ENCODE measurements at places on chromosomes 16 and 17.
A peak's percentile ranks its signal among the peaks of the same experiment; 100 is the strongest.

DNA sequence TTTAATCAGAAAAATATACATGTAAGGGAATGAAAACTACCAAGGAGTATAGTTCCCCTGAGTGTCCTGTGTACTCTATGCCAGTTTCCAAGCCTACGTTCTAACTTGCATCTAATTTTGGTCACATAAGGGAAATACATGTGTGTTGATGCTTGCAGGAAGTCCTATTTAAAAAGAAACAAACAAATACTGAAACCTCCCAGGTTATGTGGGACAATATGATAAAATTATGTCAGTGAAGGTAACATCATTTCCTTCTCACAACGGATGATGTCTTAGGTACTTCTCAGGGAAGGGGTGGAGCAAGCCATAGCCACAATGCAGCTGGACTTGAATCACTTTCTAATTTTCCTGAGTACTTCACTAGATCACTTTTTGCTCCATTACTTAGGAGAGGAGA is 115.9 kb downstream of the ZFHX3 start:
- no peak for DNase-seq

GRCh38 chr17:69431835-69432234 is 17.3 kb downstream of the MAP2K6 start:
- no peak for DNase-seq

- DNase-seq, result no peak
Measured at GRCh38 chr16:77739559-77739892, 17.2 kb downstream of the NUDT7 start.

DNA sequence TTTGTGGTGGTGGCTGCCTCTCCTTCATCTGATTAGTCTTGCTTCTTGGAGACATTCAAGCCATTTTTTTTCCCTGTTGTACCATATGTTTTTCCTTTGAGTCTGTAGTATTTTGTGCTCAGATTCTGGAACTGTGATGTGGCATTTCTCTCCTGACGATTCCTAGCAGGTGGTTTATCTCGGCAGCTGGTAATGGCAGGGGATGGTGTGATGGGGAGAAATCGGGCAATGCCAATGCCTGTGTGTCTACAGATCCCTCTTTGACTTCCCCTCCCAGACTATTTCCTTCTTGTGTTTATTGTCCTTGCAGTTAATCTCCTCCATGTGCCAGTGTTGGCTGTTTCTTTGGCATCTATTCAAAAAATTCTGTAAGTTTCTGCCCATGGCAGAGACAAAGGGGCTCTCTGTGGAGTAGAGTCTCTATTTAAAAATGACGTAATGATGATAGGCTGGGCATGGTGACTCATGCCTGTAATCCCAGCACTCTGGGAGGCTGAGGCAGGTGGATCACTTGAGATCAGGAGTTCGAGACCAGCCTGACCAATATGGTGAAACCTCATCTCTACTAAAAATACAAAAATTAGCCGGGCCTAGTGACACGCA is 90.2 kb upstream of the ERCC4 start:
- no peak for DNase-seq

- peak; percentile 8 for DNase-seq
Measured at GRCh38 chr17:78716814-78717393, 65.2 kb downstream of the CYTH1 start.

- DNase-seq, result no peak
Measured at GRCh38 chr17:80431246-80432195, 16.6 kb downstream of the ENDOV start.

DNA sequence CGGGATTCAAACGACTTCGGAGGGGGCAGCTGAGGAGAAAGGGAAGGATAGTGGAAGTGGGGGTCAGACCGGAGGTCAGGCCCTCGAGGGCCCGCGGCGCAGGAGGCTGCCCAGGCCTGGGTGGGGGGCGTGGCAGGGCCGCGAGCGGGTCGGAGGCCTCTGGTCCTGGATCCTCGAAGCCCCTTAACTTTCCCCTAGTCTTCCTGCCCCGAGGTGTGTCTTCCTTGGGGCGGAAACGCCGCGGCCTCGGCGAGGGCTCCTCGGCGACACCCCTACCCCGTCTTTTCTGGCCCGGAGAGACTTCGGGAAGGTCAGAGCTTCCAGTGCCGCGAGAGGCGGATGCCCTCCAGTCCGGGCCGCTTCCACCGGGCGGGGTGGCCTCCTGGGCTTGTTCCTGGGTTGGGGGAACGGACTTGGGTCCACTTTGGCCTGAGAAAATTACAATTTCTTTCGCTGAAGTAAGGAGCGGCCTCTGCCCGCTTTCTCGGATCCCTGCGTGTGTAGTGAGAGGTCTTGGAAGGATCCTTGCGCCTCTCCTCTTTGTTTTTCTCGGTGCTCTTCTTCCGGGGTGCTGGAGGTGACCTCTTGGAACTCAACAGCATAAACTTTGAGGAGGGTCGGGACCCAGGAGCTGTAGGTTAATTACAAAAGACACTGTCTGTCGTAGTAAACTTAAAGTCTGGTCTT is 491 bp downstream of the IST1 start:
- DNase-seq, result no peak

- DNase-seq, result no peak
Measured at GRCh38 chr16:74558873-74559272, 48.0 kb downstream of the GLG1 start.

DNA sequence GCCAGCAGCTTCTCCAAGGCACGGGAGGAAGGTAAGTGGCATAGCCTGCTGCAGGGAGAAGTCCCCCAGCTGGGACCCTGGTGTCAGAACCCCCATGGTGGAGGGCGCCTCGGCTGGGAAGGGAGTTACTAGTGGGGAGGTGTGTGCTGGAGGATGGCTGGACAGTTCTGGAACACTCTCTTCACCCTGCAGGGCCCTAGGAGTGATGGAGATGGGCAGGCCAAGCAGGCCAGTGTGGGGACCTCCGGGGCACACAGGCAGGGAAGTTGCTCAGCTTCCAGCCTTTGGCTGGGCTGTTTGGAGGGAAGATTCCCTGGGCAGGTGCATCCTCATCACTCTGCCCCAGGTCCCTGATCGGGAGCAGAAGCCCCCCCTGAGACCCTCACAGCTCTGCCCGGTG is 696 bp downstream of the C17orf99 start:
- no peak for DNase-seq

DNA sequence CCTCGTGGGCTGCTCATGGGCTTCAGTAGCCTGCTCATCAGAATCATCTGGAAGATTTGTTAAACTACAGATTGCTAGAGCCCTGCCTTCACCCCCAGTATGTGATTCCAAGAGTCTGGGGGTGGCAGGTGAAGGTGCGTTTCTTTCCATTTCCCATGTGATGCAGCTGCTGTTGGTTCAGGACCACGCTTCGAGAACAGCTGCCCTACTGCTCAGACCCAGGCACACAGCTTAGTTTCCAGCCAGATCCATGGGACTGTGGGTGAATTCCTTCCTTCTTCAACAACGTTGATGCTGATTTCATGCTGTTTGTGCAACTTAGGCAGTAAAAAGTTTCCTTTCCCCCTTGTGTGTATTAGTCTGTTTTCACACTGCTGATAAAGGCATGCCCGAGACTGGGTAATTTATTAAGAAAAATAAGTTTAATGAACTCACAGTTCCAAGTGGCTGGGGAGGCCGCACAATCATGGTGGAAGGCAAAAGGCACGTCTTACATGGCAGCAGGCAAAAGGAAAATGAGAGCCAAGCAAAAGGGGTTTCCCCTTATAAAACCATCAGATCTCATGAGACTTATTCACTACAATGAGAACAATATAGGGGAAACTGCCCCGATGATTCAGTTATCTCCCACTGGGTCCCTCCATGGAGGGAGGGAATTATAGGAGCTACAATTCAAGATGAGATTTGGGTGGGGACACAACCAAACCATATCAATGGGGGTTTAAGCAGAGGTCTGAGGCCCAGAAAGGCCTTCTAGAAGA is 159.2 kb downstream of the XYLT1 start:
- no peak for DNase-seq

GRCh38 chr17:38447502-38448085 is 19.3 kb downstream of the ARHGAP23 start:
- DNase-seq, result no peak

- no peak for DNase-seq
Measured at GRCh38 chr16:4792951-4793513, 2.1 kb upstream of the SMIM22 start.

DNA sequence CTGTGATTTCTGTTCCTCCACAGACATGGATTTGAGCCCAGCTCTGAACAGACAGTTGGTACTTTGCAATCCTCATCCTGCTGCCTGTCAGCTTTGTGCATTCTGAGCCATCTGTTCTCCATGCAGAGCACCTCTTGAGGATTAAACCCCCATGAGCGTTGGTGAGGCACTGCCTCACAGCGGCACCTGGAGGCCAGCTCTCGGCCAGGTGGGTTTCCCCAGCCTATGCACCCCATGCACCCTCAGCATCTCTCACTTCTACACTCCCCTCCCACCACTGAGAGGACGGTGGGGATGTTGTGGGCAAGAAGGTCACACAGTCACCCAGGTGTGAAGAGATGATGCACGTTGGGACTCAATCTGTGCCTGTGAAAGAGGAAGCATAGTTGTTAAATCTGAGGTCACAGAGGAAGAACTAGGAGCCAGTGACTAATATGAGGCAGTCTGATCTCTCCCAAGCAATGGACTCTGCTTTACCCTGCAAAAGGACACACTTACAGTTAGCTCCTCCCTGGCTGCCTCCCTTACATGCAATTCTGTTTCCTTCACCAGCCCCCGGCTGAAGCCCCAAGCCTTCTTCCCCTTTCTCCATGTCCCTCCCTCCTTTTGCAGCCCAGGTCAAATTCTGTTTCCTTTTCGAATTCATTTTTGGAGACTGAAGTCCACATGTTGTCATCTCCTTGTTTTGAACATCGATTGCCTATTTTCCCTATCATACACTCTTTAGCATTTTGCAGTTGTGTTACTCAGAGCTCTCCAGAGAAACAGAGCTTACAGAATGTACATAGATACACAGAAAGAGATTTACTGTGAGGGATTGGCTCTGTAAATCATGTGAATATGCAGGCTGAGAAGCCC is 58.5 kb downstream of the HS3ST3B1 start:
- DNase-seq, result no peak

- no peak for DNase-seq
Measured at GRCh38 chr16:63241497-63242028, 1205.3 kb upstream of the CDH8 start.

DNA sequence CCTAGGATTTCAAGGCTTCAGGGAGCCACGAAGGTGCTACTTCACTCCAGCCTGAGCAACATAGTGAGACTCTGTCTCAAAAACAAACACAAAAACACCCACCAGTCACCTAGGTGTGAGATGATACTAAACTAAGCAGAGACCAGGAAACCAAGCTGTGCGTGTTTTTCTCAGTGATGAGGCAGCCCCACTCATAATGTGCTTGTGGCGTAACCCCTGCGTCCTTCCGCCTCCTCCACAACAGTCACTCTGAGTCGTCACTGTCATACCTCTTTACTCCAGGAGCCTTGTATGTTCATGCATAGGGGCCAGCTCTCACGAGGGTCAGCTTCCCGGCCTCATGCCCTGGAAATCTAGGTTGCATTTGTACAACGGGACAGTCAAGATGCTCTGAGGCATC is 31.1 kb upstream of the SLC47A1 start:
- DNase-seq, result no peak
